Spleen (tissue), 13 donors: ENCODE measurements at places on chromosomes 5 and 9.
A peak's percentile ranks its signal among the peaks of the same experiment; 100 is the strongest.

- DNase-seq = peak; percentile 81
Measured at GRCh38 chr5:157670662-157671591, at the start of gene C5orf52. Gene C5orf52 (plus strand): TSS chr5:157671533. CDS start chr5:157671615, 82 bp downstream.

GRCh38 chr5:151862811-151863472, 61.7 kb downstream of the GLRA1 start:
- DNase-seq = no peak

DNA sequence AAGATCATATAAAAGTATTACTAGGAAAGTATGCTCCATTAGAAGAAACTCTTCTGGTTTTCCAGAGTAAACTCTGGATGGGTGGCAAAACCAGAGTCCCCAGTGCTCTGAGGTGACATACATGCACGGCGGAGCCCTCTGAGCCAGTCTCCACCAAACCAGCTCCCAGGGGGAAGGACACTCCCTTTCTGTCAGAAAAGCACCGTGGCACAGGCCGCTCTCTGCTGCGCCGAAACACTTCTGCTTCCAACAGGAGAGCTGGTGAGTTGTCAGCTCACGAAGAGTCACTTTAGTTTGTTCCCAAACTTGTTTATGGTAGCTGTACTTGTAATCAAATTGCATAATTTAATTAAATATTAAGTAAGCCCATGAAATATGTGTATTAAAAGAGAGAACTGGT, 184.6 kb downstream of the CDK5RAP2 start:
- DNase-seq = no peak

DNA sequence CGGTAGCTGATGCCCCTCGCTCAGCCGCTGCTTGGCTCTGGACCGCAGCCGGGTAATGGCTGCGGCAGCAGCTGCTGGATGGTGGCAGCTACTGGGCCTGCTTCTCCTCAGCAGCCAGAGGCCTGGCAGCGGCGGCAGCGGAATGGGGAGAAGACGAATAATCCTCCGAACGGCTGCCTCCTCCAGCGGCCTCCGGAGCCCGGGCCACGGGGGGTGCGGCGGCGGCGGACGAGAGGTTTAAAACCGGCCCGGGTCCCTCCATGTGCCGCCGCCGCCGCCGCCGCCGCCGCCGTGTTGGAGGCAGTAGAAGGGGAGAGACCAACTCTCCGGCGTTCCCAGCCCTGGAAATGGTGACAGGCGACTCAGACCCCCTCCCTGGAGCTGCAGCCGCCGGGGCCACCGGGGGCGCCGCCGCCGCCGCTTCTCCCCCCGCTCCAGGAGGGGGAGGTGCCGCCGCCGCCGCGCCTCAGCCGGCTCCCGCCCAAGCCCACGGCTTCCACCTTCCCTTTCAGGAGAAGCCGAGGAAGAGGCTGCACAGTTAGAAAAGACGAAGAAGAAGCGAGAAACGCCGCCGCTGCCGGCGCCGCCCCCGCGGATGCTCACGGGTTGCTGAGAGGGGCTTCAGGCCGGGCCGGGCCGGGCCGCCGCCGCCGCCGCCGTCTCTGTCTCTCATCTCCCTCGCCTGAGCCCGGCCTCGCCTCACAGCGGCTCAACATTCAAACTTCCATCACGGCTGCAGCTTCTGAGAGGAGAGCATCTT, 118.4 kb upstream of the PRSS3 start:
- DNase-seq = peak; percentile 80

GRCh38 chr5:95861864-95862561, 39.5 kb upstream of the GLRX start:
- no peak for DNase-seq
